Right renal pelvis (tissue), 4 donors: ENCODE measurements at places on chromosomes 3 and 15. TPM values are rescaled to one million over a fixed set of nuclear protein-coding genes. Genes with fewer than 3 reads are reported as not detected.

- DNase-seq = peak; percentile 20
These were observed 67.9 kb downstream of the ULK4 start for GRCh38 chr3:41893977-41894376.

DNA sequence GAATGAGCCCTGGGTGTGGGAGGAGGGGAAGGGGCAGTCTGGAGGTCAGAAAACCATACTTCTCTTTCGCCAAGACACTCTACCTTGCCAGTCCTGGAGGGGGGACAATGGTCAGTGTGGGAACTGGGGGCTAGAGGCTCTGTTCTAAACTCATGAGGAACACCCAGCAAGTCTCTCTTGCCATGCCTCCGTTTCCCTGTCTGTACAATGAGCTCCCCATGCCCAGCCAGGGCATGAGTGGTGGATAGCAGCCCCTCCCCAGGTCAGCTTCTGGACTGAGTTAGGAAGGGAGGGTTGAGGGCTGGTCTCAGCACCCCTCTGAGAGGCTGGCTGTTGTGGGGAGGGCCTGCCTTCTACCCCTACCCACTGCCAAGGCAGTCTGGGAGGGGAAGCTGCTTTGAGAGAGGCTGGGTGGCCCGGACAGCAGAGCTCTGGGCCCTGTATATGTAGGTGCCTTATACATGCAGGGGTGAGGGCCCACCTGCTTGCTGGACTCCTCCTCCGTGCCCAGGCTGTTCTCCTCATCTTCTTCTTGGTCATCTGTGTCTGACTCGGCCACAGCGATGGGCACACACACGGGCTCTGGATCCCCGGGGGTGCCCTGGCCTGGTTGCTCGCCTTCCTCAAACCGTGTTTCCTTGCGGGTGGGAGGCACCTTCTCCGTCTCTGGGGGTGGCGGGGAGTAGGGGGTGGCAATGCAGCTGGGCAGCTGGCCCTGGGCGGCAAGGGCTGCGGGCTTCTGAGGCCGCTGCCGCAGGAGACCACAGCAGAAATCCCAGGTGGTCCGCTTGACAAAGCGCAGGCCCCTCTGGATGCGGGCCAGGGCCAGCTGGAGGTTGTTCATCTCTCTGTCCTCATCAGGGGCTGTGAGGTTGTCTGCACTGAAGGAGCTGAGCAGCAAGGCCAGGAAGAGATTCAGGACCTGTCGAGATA lies 68.8 kb downstream of the SCN5A start:
- no peak for DNase-seq

C3orf70 gene
- polyA plus RNA-seq = 9.0 TPM

- no peak for DNase-seq
These were observed 2.4 kb upstream of the ETV5 start for GRCh38 chr3:186110975-186111974.

DNA sequence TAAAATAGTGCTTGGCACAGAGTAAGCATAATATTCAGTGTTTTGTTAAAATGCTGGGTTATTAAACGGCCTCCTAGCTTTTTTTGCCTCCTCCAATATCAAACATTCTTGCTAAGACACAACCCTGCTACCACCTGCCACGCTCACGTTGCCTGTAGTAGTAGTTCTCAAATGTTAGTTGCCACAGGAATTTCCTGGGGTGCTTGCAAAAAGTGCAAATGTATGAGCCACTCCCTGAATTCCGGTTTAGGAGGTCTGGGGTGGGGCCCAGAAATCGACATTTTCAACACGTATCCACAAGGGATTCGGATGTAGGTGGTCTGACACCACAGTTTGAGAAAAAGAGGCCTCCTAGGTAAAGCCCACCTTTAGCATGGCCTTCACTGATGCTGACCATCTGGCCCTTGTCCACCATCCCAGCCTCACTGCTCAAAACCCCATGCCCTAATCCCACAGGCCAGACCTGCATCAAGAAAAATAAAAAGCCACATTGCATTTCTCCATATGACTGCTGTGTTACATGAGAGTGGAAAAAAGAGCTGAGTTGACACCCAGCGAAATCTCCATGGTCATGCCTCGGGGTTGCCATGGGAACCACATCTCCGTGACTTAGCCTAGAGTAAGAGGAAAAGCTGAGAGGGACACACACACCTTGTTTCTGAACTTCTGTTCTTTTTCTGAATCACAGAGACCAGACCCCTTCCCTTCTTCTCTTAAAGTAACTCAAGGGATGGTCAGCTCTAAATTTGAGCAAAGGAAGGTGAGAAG lies 116.4 kb upstream of the HES1 start:
- DNase-seq = no peak

ABHD2 gene
- 31.5 TPM for polyA plus RNA-seq

- no peak for DNase-seq
These were observed 555.4 kb downstream of the AGBL1 start for GRCh38 chr15:86634992-86635638.

GRCh38 chr3:18237251-18238005 lies 187.7 kb downstream of the SATB1 start:
- DNase-seq = no peak

DNA sequence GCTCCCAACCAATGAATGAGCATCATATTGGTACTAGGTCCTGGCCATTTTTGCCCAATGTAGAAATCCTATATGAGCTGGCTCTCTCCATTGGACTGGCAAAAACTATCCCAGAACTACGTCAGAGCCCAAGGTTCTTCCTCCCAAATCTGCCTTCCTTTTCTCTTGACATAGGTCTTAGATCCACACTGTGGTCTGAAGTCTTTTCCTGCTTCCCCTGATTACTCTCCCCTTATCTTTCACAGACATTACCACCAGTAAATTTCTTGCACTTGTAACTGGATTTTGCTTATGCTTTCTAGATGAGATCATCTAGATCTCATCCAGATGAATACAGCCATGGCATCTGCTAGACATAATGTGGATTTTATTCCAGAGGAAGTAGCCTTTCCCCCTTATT lies 141.2 kb upstream of the GADL1 start:
- no peak for DNase-seq

DNA sequence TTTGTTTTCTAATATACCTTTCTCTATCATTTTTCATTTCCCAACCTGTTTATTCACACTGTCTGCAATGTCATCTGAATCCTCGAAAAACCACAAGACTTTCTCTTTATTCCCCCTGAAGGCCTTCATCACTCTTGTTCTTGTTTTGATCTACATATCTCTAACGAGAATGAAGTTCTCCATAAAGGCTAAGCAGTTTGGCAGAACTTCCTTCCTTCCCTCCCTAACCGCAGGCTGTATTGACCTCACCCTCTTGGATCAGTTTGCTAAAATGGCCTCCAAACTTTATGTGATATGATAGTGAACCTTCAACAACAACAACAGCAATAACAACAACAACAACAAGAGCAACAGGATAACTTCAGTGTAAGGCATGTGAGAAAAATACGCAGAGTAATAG lies 392.8 kb downstream of the TIGIT start:
- no peak for DNase-seq

DNA sequence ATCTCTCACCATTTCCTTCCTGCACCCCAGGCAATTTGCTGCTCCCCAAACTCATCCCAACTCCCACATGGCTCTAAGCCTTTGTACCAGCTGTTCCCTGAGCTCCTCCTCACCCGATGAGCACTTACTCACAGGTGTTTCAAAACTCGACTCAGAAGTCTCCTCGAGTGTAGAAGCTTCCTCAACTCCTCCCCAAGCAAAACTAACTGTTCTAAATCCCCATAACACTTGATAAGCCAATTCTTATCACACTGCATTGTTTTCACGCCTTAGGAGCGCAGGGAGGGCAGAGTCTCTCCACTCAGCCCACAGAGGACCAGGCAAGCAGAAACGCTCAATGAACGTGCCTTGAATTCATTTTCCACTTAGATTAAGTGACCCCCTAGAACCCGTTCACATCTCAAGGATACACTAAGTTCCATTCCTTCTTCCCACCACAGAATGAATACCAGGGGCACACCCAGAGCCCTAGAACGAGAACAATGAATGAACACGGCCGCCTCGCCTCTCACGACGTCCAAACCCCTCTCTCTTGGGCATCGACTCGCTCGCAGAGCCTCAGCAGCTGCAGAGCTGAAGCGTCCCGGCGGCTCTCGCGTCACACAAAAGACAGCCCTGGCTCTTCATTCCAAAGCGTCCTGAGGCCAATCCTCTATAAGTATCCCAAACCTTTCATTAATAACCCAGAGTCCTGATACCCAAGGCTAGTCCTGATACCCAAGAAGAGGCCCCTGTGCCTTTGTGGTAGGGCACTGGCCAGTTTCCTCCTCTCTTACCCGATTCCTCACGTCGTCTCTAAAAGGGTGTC lies 1.1 kb downstream of the RAF1 start:
- DNase-seq = peak; percentile 22

DNA sequence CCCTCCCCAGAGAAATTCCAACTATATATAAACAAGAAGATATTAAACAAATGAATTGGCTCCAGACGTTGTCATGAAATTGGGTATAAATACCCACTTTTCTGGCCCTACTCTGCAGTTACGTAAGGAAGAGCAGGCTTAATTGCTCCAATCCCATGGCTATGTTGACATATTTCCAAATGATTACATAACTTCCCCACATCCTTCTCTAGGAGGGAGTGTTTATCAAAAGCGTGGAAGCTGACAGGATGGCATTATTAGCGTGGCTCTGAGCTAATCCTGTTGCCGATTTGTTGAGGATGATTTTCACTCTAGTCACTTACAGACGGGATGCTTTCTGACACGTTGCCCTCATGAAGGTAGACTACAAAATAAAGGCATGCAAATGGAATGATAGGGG lies 347.5 kb upstream of the TMCO5A start:
- no peak for DNase-seq

- DNase-seq = no peak
These were observed 121.6 kb downstream of the OPA1 start for GRCh38 chr3:193714523-193715137.

DNA sequence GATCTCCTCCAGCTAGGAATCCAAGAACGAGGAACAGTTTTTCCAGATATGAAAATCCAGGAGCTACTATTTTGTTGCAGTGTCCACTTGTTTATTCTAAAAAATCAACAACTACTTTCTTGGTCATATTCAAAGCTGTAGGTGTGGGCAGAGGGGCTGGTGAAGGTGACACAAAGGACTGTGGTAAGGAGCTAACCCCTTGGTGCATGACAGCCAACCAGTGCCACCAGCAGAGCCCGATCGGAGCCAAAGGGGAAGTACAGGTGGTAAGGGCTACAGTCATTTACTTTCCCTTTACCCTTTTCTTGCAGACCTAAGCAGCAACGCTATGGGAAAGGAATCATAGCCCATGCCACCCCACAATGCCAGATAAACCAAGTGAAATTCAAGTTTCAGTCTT lies 30.7 kb downstream of the PLA1A start:
- no peak for DNase-seq

DNA sequence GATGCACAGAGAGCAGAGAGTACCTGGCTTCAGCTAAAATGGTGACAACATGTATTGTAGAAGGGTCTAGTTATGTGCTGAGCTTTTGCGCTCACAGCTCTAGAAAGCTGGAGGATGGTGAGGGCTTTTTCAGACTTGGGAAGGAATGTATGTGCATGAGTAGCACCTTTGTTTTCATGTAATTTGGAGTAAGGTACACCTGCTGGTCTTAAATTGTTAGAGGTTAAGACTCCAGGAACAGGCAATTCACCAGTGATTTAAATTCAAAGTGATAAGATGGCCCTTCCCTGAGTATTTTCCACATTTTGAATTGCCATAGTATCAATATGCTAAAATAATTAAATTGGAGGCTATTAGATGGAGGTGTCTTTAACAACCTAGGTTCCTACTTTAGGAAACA lies 436.4 kb upstream of the GOLIM4 start:
- no peak for DNase-seq

GRCh38 chr3:52093756-52094545 lies 37.6 kb upstream of the DUSP7 start:
- DNase-seq = no peak

- no peak for DNase-seq
These were observed 4.6 kb downstream of the WDR53 start for GRCh38 chr3:196563721-196564225.

CFAP161 gene
- 0.40 TPM for polyA plus RNA-seq

DNAH1 gene
- 7.0 TPM for polyA plus RNA-seq

DNA sequence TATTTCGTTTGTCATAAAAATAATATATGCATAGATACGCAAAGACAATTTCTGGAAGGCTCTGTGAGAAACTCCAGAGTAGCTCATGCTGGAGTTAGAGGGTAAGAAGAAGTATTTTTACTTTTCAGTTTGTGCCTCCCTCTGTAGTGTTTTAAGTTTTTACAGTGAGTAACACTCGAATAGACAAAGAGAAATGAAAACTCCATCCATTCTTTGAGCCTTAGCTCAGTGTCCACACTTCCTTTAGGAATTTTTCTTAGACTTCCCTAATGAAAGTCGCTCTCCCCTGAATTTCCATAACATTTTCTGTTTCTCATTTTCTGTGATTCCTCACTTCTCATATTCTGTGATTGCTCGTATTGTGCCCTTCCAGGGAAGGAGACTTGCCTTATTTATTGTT lies 2.1 kb downstream of the BLOC1S6 start:
- DNase-seq = no peak

DNA sequence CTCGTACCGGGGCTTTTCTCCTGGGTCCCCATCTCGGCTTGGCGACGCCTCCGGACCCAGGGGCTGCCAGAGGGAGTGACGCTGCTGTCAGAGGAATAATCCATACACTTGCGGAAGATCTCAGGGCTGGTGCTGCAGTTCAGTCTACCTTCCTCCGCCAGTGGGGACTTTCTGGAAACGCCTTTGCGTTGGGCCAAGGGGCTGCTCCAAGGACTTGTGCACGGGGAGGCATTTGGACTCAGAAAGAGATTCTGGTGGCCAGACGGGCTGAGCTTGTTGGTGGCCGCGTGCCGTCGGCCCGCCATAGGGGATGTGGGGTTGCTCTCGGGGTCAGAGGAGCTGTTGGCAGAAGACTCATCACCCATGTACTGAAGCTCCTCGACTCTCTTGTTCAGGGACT lies 21.8 kb downstream of the LARP6 start:
- DNase-seq = no peak

GRCh38 chr3:54691289-54691771 lies 236.5 kb downstream of the LRTM1 start:
- DNase-seq = no peak

DNA sequence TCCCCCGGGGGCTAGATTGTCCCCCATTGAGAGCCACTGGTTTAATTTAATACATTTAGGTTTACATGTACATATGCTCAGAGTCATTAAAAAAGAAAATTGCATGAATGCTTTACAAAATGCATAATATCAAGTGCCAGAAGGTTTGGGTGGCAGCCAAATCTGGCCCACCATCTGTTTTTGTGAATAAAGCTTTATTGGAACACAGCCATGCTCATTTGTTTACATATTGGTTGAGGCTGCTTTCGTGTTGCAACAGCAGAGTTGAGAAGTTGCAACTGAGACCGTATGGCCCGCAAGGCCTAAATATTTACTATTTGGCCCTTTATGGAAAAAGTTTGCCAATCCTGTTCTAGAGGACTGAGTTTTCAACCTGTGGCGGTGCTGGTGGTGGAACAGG lies 32.1 kb upstream of the RGMA start:
- DNase-seq = no peak

GRCh38 chr3:155504682-155505081 lies 211.2 kb upstream of the STRIT1 start:
- DNase-seq = no peak

- no peak for DNase-seq
These were observed 285.9 kb downstream of the XXYLT1 start for GRCh38 chr3:194985031-194985578.
